Activated T-helper 1 cell treated with anti-CD3 and anti-CD28 coated beads, Interleukin-12 subunit alpha, Interleukin-12 subunit beta, Interleukin-2, Interleukin-4 antibody, amounts not matched to agents 30 ng/mL and 10 ng/mL and 1 ng/mL, durations not matched to agents 14 hours and 24 hours and 36 hours (primary cell): ENCODE measurements at places on chromosomes 1 and 21.

DNA sequence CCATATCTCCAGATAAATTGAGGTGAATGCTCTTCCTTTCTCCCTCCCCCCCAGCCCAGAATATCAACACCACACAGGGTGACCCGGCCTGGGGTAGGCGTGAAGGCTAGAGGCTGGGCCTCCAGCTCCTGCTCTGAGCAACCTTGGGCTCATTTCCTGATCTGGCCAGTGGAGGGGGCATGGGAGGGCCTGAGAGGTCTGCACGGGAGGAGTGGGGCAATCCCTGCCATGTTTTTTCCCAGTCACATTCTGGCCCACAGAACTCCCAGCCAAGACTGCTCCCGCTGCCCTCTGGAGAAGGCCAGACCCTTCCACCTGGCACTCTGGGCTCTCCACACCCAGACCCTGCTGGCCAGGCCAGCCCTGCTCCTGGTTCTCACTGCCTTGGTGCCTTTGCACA, 3.9 kb downstream of the CLDN19 start:
- DNase-seq = no peak

DNA sequence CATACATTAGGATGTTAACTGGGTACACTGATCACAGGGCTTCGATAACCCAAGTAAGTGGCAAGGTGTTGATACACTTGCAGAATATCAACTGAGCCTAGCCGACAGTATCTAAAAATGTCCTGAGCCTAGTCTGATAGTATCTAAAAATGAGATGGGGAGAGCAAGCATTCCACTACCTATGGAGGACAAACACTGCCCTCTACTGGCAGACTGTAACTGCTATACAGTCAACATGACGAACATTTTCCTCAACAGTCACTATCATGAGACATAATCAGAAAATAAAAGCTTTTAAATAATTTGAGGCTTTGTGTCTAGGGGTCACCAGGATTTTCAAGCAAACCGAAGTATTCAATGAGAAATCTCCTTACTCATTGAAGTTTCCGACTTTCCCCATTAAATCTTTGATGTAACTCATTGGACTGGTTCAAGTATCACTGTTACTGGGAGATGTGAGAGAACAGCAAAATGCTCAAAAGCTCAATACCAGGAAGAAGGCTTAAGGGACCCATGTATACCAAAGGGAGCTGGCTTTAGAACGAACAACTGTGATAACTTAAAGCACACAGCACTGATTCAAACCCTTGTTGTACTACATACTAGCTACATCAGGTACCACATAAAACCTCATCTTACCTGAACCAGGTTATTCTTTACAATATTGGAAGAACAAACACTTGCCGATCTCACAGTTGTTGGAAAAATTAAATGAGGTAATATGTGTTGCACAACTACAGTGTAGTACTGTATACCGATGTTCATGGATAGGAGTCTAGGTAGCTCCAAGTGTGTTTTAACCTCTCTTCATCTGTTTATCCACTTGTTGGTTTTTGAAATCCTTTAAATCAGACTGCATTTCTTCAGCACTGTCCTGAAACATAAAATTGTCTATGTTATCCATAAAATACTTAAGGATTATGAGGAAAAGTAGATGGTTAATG, 31.1 kb upstream of the SLC45A3 start:
- peak; percentile 42 for DNase-seq

- DNase-seq = no peak
Measured at GRCh38 chr1:183281039-183281438, 95.0 kb downstream of the LAMC2 start.

DNA sequence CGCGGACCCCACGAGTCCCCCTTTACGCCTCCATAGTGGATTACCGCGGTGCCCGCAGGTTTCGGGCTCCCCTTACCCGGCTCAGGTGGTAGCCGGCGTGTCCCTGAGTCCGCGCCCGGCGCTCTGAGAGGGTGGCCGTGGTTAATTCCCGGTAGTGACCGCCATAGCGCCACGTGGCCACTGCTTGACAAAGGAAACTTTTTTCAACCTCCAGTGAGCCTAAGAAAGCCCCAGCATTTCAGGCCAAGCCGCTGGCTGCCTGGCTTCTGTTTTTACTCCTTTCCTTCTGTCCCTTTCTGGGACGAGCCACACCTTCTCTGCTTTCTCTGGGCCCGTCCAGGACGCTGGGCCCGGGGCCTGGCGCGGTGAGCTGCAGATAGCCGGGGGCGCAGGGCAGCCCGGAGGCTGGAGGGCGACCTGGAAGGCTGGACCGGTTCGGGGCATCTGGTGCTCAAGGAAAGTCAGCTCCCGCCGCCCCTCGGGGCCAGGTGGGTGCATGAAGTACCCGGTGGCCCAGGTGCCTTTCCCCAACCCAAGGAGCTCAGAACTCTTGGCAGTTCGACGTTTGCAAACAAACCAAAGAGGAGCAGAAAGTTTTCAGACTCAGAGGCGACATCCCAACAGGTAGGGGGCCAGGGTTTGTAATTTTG, 540 bp upstream of the C1orf198 start:
- DNase-seq = no peak
